ENCODE measurements at places on chromosomes 1 and 21.

- peak; percentile 43 for DNase-seq
Measured at GRCh38 chr1:151858030-151858746, 4.7 kb upstream of the THEM5 start.

DNA sequence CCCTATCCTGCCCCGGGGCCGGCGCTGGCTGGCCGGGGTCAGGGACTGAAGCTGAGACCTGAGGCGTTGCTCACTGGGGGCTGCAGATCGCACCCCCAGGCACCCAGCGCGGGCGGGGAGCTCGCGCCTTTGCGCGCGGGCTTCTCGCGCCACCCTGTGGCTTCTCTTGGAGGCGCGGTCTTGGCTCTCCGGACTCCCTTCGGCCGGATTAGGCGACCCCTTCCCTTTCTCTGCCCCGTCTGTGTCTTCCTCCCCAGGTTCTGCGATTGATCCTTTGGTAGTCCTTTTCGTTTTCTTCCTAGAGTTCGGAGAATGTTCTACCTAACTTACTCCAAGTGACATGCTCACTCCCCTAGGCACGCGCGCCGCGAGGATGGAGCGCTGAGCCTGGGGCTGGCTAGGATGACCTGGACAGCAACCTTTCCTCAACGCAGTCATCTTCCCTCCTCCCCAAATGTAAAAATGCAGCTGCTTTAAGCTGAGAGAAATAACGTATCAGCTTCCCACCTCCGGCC is 495 bp upstream of the NTRK1 start:
- peak; percentile 45 for DNase-seq

DNA sequence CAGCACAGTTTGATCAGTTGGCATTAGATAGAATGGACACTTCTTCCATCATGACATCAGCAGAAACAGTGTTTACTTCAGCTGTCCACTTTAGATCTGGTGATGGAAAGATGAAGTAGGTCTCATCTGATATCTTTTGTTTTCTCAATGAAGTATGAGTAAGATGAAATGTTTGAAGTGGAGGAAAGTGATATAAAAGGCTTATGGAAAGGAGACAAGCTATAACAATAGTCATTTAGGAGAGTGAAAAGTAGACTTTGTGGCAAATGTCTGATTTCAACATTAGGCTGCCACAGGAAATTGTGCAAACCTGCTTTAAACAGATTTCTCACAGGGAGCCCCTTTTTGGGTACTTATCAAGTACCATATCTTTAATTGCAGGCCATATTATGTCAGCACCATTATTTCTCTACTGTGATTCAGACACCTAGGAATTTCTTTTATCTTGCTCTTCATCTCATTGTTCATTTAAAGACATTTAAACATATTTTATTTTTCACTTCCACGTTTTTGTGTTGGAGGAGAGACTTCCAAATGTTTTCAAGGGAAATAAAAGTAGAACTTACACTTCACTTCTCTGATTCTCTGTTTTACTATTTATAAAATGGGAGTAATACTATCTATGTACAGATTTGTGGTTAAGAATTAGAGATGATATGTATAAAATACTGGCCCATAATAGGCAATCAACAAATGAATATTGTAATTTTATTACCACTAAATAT is 18.1 kb downstream of the PDC start:
- DNase-seq: peak; percentile 58

DNA sequence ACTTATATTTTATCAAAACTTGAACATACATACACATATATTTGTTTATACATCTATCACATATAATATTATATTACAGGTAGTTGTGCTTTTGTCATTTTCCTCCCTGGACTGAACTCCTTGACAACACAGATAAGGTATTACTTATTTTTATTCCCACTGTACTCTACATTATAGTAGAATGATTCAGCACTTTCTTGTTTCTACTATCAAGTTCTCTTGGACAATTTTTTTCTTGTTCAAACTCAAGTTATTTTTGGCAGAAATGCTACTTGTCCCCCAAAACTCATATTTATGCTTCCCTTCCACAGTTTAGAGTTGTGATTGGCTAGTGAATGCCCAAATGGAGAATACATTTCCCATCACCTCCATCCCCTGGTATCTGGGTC is 10.8 kb upstream of the PTPRC start:
- peak; percentile 16 for DNase-seq

GRCh38 chr1:172977296-172978017 is 73.3 kb downstream of the TNFSF18 start:
- no peak for DNase-seq

DNA sequence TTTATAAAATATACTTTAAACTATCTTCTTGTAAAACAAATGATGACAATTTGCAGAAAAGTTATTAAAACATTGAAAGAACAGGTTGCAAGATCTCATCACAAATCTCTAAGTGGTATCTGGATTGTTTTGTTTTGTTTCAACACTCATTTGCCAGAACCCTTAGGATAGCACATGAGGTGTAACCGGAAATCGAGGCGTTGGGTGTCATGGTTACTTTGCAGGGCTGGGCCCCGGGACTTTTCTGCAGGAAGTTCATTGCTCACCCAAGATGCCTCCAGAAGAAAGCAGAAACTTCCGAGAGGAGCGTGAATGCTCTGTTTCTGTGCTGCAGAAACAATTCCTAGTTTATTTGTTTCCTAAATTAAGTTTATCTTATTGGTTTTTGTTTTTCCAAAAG is 2.5 kb downstream of the DISC1 start:
- DNase-seq: peak; percentile 74

GRCh38 chr1:244065063-244065793 is 14.1 kb downstream of the ZBTB18 start:
- no peak for DNase-seq

DNA sequence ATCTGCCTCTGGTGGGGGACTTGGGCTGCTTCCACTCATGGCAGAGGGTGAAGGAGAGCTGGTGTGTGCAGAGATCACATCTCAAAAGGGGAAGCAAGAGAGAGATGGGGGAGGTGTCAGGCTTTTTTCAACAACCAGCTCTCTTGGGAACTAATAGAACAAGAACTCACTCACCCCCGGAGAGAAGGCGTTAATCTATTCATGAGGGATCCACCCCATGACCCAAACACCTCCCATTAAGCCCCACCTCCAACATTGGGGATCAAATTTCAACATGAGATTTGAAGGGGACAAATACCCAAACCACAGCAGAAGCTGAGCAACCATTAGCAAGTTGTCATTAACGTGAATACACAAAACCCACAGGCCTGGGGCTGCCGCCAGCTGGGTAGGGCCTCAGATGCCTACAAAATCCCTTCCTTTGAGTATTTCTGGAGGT is 12.0 kb upstream of the VWA5B1 start:
- no peak for DNase-seq
